Breast epithelium (tissue), 4 donors: ENCODE measurements at places on chromosomes 4 and X. TPM values are rescaled to one million over a fixed set of nuclear protein-coding genes. Genes with fewer than 3 reads are reported as not detected.

GRCh38 chrX:131041667-131042066 lies 16.5 kb upstream of the ARHGAP36 start:
- no peak overlapping the region for H3K27ac ChIP-seq
- DNase-seq = no peak
- no peak overlapping the region for H3K4me3 ChIP-seq
- H3K4me1 ChIP-seq = no peaks in the 10 kb centered on the region

TMEM31 gene
- total RNA-seq = not detected

DNA sequence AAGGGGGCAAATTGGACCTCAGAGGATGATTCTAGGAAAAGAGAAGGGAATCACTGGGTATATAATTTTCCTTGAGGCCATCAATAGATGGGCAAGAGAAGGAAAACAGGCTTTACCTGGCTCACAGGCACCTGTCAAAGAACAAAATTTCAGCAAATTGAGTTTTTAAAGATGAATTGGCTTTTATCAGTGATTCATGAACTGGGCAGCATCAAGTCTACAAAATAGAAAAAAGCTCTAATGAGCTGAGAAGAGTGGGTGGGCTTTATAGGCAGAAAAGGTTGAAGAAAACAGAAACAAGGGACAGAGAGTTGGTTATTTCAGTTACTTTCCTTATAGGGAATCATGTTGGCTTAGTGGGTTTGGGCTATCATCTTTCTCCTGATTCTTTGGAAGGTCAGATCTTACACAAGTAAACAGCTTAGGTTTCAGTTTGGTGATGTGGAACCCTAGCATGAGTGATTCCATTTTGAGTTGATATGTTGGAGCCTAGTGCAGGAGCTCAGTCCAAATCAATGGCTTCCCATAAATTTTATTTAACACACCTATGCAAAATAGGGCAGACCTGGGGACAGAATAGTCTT lies 120.7 kb upstream of the MED14 start:
- H3K4me3 ChIP-seq = no peak overlapping the region
- H3K27ac ChIP-seq = no peak overlapping the region
- H3K27me3 ChIP-seq = peaks cover 32% of the 10 kb centered on the region
- no peaks in the 10 kb centered on the region for H3K4me1 ChIP-seq
- no peak for DNase-seq
- H3K36me3 ChIP-seq = no peaks in the 10 kb centered on the region

GAGE13 gene
- total RNA-seq = not detected

DNA sequence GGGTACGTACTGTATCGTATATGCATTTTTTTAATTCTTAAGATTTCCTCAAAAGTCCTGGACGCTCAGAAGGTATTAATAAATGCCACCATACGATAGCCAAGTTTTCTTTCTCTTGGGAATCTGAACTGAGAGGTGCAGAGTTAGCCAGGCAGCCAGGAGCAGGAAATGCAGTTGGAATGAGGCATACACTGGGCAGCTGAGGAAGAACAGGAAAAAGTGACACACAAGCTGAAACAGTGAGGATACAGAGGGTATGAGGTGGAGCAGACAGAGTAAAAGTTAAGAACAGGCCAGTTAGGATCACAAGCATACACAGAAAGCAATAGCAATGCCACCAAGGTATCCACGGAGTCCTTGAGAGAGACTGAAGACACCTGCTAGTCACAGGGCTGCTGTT lies 13.4 kb downstream of the UFSP2 start:
- H3K27me3 ChIP-seq = no peaks in the 10 kb centered on the region
- H3K4me3 ChIP-seq = no peak overlapping the region
- H3K4me1 ChIP-seq = no peaks in the 10 kb centered on the region
- DNase-seq = no peak

SAT1 gene
- total RNA-seq = 1,359 TPM

SPIN2A gene
- 0.32 TPM for total RNA-seq

DNA sequence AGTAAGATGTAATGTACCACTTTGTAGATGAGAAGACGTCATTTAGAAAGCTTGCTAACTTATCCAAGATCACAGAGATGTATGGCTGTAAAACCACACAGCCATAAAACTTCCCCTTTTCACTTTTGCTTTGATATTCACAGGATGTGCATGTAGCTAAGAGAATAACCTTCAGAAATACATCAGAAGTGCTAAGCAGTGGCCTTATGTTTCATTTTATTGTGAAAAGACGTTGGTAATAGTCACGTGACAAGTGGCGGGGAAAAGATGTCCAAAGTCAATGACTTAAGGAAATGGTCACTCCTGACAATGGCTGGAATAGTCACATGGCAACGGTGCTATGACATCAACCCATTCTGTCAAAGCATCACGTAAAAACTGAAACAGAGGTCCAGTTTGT lies 12.9 kb upstream of the WDR17 start:
- no peaks in the 10 kb centered on the region for H3K4me1 ChIP-seq
- DNase-seq = no peak
- H3K27ac ChIP-seq = no peak overlapping the region
- no peak overlapping the region for H3K4me3 ChIP-seq
- H3K36me3 ChIP-seq = no peaks in the 10 kb centered on the region

ADAMTS3 gene
- 2.9 TPM for total RNA-seq

GRCh38 chr4:8353912-8354453 lies 84.4 kb downstream of the HTRA3 start:
- no peaks in the 10 kb centered on the region for H3K36me3 ChIP-seq
- peaks cover 7% of the 10 kb centered on the region for H3K4me1 ChIP-seq
- H3K27me3 ChIP-seq = no peaks in the 10 kb centered on the region
- no peak for DNase-seq

- H3K36me3 ChIP-seq = no peaks in the 10 kb centered on the region
- no peak overlapping the region for H3K4me3 ChIP-seq
- no peak overlapping the region for H3K27ac ChIP-seq
- H3K27me3 ChIP-seq = no peaks in the 10 kb centered on the region
- no peaks in the 10 kb centered on the region for H3K4me1 ChIP-seq
- DNase-seq = no peak
These were observed 20.2 kb upstream of the MAP3K15 start for GRCh38 chrX:19535476-19535875.

SOWAHB gene
- total RNA-seq = 5.3 TPM

NSG1 gene
- total RNA-seq = 0.48 TPM

FANCB gene
- 2.6 TPM for total RNA-seq

DNA sequence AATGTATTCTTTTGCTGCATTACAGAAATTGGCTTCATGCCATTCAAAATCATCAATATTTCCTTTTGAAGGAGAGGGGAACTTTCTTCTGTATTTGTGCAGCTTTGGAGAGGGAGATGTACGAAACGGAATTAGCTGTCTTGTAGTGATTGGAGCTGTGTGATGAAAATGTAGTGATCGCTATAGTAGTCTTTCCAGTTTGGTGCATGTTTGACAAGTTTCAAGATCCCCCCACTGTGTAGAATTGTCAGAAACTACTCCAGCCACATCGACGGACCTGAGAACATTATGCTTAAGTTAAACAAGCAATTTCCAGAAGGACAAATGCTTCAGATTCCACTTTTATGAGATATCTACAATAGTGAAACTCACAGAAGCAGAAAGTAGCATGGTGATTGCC lies 21.6 kb upstream of the MAGEA1 start:
- no peak overlapping the region for H3K27ac ChIP-seq
- no peak overlapping the region for H3K4me3 ChIP-seq
- H3K36me3 ChIP-seq = no peaks in the 10 kb centered on the region
- H3K4me1 ChIP-seq = no peaks in the 10 kb centered on the region
- DNase-seq = no peak

GCNA gene
- total RNA-seq = 3.0 TPM

GRCh38 chr4:4871573-4872313 lies 12.3 kb downstream of the MSX1 start:
- no peaks in the 10 kb centered on the region for H3K36me3 ChIP-seq
- H3K27ac ChIP-seq = no peak overlapping the region
- peaks cover 4% of the 10 kb centered on the region for H3K4me1 ChIP-seq
- peaks cover 3% of the 10 kb centered on the region for H3K27me3 ChIP-seq
- no peak for DNase-seq

DNA sequence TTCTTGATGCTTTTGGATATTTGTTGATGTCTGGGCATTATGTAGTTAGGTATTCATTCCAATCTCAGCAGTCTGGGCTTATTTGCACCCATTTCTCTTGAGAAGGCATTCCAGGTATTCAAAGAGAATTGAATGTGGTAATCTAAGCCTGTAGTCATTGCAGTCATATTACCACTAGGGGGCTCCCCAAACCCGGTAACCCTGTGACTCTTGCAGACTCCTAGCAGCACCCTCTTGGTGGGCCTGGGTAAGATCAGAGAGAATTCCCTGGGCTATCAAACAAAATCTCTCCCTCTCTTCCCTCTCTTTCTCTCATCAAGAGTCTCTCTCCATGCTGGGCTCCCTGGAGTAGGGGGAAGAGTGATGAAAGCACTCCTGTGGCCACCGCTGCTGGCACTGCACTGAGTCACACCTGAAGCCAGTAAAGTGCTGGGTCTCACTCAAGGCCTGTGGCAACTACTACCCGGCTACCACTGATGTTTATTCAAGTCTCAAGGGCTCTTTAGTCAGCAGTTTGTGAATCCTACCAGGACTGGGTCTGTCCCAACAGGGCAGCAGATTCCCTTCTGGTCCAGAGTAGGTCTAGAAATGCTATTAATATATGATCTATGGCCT lies 187.7 kb upstream of the NUDT10 start:
- H3K27ac ChIP-seq = no peak overlapping the region
- H3K4me1 ChIP-seq = no peaks in the 10 kb centered on the region
- no peak overlapping the region for H3K4me3 ChIP-seq
- no peaks in the 10 kb centered on the region for H3K36me3 ChIP-seq
- DNase-seq = no peak

- H3K27ac ChIP-seq = no peak overlapping the region
- H3K4me3 ChIP-seq = no peak overlapping the region
- no peaks in the 10 kb centered on the region for H3K36me3 ChIP-seq
- no peak for DNase-seq
- H3K27me3 ChIP-seq = no peaks in the 10 kb centered on the region
These were observed 354.7 kb upstream of the PITX2 start for GRCh38 chr4:110977554-110977953.

IL1RAPL2 gene
- total RNA-seq = not detected

DNA sequence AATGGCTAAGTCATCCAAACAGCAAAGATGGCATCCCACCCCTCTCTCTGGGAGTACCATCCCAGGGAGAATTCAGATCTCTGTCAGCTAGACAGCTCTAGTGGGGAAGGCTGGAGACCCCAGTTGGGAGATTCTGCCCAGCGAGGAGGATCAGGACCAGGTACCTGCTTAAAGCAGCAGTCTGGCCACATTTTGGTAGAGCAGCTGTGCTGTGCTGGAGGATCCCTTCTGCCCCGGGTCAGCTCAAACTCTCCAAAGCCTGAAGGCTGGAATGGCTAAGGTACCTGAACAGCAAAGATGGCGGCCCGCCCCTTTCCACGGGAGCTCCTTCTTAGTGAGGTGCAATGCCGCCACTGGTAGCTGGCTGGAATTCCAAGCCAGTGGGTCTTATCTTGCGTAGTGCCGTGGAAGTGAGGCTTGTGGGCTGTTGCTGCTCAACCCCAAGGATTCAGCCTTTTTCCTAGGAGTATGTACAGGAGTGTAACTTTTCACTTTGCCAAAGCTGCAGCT lies 40.1 kb downstream of the SATL1 start:
- H3K4me1 ChIP-seq = no peaks in the 10 kb centered on the region
- no peak for DNase-seq
- no peak overlapping the region for H3K27ac ChIP-seq

ERAS gene
- total RNA-seq = 0.73 TPM

DNA sequence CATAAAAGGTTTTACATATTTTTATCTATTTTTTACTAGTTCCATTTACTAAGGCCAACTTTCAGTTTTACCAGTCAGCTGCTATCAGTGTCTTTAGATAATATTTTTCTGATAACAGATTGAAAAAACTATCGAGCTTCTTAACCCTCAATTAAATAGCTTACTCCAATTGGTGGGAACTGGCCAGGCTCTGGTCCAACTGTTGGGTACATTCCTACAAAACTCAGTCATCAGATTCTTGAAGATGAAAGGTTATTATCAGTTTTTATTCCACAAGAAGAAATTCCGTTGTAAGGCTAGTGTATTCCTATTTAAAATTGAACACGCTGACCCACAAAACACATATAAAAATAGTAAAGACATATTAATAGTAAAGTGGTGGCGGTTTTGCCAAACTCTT lies 346.2 kb downstream of the MAPK10 start:
- H3K27me3 ChIP-seq = no peaks in the 10 kb centered on the region
- DNase-seq = no peak
- H3K27ac ChIP-seq = no peak overlapping the region
- no peaks in the 10 kb centered on the region for H3K36me3 ChIP-seq

PTPN13 gene
- total RNA-seq = 49.6 TPM

- DNase-seq = no peak
- no peaks in the 10 kb centered on the region for H3K4me1 ChIP-seq
- H3K36me3 ChIP-seq = no peaks in the 10 kb centered on the region
- no peak overlapping the region for H3K27ac ChIP-seq
- no peak overlapping the region for H3K4me3 ChIP-seq
These were observed 379.1 kb downstream of the RAPGEF2 start for GRCh38 chr4:159481936-159482335.

- H3K36me3 ChIP-seq = no peaks in the 10 kb centered on the region
- H3K27ac ChIP-seq = no peak overlapping the region
- no peak for DNase-seq
These were observed 184.5 kb downstream of the SH3KBP1 start for GRCh38 chrX:19702856-19703255.

DNA sequence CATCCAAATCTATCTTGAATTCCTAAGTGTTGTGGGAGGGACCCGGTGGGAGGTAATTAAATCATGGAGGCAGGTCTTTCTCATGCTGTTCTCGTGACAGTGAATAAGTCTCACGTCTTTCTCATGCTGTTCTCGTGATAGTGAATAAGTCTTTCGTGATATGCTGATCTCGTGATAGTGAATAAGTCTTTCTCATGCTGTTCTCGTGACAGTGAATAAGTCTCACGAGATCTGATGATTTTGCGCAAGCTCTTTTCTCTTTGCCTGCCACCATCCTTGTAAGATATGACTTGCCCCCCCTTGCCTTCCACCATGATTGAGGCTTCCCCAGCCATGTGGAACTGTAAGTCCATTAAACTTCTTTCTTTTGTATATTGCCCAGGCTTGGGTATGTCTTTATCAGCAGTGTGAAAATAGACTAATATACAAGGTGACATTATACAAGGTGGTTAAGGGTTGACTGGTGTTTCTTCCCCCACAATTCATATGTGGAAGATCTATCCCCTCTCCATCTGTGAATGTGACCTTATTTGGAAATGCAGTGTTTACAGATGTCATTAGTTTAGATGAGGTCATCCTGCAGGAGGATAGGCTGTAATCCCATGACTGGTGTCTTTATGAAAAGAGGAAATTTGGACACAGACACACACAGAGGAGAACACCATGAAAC lies 27.6 kb downstream of the ARSD start:
- H3K27me3 ChIP-seq = no peaks in the 10 kb centered on the region
- no peak overlapping the region for H3K27ac ChIP-seq
- H3K4me1 ChIP-seq = no peaks in the 10 kb centered on the region
- no peak overlapping the region for H3K4me3 ChIP-seq
- DNase-seq = no peak
- H3K36me3 ChIP-seq = no peaks in the 10 kb centered on the region
